AG10803 (cell line): ENCODE measurements at places on chromosomes 7 and 10.

DNA sequence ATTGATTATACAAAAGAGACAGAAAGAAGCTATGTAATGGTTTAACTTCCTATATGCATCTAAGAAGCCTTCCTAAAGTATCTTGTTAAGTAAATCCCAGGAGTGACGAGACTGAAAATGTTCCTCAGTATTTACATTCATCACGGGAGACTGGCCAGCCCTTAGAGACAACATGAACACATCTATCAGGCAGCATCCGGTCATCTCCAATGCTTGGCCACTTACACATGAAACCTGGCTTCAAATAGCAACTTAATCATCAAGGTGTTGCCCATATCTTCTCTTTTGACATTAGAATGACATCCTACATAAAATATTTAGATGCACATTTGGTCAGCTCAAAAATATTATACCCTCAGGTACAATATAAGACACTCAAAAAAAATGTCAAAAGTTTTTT lies 33.8 kb downstream of the ERCC6 start:
- DNase-seq = no peak

DNA sequence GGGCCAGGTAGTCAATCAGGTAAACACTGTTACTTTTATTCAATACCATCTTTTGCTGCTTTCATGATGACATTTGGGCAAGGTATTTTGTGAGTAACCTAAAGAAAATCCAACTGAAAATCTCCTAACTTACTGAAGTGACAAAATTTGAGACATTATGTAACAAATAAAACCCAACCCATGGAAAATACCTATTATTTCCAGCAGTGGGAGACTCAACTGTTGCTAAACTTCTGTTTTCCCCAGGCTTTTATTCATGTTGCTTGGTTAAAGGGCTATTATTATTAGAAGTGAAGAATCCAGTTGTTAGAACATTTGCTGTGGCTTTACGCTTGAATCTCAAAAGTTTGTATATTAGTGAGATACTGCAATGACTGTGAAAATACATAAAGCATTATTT lies 215.9 kb downstream of the MDFIC start:
- no peak for DNase-seq

DNA sequence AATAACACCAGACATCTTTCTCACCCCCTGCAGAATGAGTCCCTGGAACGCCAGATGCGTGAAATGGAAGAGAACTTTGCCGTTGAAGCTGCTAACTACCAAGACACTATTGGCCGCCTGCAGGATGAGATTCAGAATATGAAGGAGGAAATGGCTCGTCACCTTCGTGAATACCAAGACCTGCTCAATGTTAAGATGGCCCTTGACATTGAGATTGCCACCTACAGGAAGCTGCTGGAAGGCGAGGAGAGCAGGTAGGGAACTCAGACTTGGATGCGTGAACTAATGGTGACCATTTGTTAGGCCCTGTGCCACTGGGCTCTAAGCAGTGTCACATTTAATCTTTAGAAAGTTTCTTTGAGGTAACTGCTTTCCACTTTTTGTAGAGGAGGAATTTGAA lies 7.1 kb downstream of the VIM start:
- peak; percentile 53 for DNase-seq

- DNase-seq = no peak
Measured at GRCh38 chr10:11993834-11994468, 48.7 kb downstream of the UPF2 start.

DNA sequence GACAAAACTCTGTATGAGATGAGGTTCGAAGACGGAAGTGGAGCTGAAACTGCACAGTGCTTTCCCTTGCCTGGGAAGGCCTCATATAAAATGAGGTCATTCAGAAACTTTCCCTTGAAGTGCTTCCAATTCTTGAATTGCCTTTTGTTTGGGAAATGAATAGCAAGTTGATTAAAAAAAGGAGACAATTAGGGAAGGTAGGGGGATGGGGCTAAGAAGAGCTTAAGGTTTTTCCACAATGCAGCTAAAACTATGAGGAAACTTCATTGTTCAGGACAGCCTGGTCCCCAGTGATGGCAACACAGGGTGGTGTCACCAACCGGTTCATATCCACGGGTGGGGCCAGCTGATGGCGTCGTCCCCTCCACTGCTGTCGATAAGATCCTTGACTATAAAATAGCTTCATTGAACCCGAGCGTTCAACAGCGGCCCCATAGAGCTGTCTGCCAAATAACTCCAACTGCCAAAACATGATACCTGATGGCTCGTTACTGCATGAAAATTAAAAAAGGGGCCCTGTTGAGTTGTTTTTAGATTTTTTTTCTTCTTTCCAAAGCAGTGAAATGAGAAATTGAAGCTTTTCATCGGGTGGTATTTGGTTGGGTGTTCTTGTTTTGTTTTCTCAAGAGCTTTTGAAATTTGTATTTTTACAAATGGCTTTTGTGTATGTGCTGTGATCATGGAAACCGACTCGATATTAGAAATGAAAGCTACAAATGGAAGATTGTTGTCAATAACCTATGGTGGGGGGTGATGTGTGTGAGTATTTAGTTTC lies 2.8 kb upstream of the CELF2 start:
- DNase-seq = no peak

DNA sequence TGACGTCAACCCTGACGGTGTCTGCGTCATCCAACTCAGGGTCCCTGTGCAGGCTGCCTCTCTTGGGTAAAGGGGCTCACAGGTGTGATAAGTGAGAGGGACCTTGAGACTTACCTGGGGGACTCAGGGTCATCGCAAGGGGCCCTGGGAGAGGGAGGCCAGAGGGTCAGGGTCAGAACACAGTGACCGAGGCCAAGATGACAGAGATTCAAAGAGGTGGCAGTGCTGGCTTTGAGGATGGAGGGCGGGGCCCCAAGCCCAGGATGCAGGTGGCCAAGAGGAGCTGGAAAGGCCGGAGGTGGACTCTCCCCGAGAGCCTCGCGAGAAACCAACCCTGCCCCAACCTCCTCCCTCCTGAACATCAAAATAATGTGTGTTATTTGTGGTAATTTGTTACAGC lies 165.2 kb upstream of the PPP2R2D start:
- DNase-seq = no peak

GRCh38 chr10:35329520-35329919 lies 6.8 kb upstream of the CCNY start:
- no peak for DNase-seq

- no peak for DNase-seq
Measured at GRCh38 chr7:29297194-29297890, 102.8 kb downstream of the CHN2 start.

DNA sequence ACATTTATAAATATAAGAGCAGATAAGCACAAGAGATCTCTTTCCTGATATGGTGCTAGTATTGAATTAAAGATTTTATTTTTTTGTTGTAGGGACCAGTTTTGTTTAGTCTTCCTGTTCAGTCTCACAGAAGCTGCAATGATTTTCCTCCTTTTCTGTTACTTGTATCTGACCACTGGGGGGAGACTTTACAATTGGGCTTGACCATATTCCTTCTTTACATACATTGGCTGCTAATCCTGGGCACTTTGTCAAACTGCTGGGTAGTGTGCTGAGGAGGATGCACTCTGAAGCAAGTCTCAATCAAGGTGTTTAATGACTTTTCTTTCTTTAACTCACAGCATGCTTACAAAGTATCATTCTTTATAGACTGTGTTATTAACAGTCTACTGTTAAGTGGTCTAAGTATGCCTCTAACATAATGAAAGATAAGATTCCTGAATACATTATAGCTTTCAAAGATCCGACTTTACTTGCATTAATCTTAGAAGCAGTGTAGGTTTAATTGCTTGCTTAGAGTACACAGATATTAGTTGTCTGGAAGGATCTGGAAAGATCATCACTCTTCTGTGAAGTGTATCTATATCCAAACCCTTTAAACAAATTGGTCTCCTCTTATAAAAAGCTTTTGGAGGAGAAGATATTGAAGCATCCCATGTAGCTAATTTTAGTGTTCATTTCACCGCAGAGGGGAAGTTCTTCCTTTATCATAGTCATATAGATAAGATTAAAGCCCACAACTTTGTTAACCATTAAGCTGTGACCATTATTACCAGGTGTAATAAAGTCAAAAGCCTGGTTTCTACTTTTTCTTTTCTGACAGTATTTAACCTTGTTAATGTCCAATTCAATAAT lies 3.1 kb downstream of the PALS2 start:
- DNase-seq = peak; percentile 80

DNA sequence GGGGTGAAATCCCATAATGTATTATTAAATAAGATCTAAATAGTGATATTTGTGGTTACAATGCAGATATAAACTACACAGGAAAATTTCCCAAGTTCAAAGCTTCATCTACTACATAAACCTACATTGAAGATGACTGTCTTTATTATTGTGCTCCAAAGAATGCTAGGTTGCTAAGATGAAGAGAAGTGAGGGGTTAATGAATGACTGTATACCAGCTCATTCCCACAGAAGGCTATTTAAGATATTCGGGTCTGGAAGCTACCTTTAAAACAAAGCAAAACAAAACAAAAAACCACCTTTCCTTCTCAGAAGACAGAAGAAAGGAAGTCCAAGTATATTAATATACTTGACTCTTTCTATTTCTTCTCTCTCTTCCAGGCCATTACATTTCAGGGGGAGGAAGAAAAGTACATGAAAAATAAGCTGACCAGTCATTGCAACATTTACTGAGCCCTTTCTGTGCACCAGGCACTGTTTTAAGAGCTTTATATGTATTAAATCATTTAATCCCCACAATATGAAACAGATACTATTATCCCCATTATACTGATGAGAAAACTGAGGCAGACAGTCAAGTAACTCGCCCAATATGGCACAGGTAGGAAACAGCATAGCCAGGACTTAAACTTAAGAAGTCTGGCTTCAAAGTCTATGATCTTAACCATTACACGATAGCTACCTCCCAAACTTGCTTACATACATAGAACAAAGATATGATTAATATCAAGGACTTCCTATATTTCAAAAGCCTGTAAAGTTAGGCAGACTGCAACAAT lies 48.1 kb downstream of the TNPO3 start:
- no peak for DNase-seq

- no peak for DNase-seq
Measured at GRCh38 chr7:151672716-151673115, 153.0 kb upstream of the RHEB start.

DNA sequence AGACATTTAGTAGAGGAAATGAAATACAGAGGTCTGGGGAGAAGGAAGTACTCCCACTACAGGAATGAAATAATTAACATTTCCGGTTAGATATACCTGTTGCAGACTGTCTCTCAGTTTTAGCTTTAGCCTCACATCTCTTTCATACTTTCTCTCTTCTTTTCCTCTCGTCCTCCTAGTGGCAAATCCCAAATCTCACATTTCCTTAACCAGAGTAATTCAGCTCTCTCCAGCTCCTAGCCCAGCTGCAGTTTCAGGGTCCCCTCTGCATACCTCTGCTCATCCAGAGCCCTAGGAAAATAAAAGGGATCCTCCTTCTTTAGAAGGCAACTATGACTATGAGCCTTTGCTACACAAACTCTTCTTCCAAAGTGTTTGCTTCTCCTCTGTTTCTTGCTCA lies 643.2 kb downstream of the PHTF2 start:
- no peak for DNase-seq

DNA sequence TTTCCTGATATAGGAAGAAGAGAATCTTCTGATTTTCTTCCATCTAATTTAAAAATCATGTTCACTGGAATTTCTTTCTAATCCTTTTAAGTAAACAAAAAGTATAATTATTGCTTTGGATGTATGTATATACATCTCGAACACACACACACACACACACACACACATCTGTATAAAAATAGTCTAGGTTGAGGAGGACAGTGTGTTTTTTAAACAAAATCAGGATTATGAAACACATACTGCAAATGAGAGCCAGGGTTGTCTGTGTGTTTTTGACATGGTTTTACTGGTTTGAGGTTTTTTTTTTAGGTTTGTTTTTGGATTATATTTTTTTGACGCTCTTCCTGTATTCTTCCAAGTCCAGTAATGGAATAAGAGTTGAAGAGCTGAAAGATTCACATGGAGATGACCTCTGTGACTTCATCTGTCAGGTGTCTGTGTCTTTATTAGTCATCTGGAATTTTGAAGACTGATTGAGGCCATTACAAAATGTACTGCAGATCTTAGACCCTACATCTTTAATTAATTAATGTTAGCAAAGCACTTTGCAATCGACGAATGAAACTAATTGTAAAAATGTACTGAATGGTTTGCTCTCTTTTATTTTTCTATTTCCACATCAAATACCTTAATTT lies 237.1 kb downstream of the SUGCT start:
- peak; percentile 34 for DNase-seq

DNA sequence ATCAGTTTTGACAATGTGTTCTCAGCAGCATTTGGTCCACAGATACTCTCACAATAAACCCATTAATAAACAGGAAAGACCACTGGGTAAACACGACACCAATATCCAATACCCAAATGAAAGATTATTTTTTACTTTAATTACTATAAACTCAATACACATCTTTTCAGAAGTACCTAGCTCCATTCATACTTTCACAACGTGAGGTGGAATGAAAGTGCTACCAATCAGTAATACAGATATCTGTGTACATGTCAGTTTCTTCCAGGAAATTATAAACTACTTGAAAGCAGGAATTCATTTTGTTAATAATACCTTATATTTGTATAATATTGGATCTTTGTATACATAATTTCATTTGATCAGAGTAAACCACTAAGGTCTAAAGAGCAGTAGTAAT lies 11.9 kb downstream of the CDK6 start:
- no peak for DNase-seq

DNA sequence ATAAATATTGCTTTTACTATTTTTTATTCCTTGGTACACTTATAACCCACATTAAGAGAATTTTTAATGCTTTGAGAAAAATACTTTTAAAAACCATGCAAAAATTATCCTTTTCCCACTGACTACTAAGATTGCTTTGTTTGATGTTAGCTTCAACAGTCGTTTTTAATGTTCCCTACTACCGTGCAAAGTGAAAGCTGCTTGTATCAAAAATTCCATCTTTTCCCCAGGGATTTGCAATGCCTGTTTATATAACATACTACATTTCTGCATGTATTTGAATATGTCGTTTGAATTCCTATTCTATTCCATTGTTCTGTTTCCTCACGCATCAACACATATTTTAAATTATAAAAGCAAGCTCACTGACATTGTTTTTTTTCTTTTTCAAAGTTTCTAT lies 54.4 kb downstream of the TFPI2 start:
- DNase-seq = peak; percentile 36

GRCh38 chr10:12380999-12381398 lies 31.7 kb downstream of the CAMK1D start:
- DNase-seq = no peak

DNA sequence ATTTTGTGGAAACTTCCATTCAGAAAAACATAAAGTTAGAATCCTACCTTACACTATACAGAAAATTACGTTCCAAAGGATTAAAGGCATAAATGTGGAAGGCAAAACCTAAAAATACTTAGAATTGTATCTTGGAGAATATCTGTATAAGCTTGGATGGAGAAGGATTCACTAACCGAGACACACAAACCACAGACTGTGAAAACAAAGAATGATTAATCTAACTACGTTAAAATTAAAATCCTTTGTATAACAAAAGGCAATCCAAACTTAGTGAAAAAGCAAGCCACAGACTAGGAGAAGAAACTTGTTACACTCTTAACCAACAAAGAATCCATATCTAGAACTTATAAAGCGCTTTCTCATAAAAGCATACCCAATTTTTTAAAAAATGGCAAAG lies 678.8 kb downstream of the INHBA start:
- no peak for DNase-seq

- DNase-seq = no peak
Measured at GRCh38 chr7:1449951-1450350, 9.3 kb downstream of the MICALL2 start.

GRCh38 chr10:85787881-85788280 lies 578.7 kb downstream of the GRID1 start:
- no peak for DNase-seq

- DNase-seq = no peak
Measured at GRCh38 chr7:85094046-85094725, 92.7 kb downstream of the SEMA3D start.
